ENCODE measurements at places on chromosomes 7 and 10. TPM values are rescaled to one million over a fixed set of nuclear protein-coding genes. Genes with fewer than 3 reads are reported as not detected.

Gene TDRD1
- total RNA-seq = not detected

Gene MCM10
- total RNA-seq = 0.27 TPM

Gene SLC16A12
- total RNA-seq = 1.5 TPM

Gene CHN2
- total RNA-seq = 22.6 TPM

Gene PPP1R3C
- total RNA-seq = 241 TPM

GRCh38 chr7:26198781-26199169 is 1.8 kb downstream of the HNRNPA2B1 start:
- no peaks in the 10 kb centered on the region for H3K27me3 ChIP-seq
- peaks cover 32% of the 10 kb centered on the region for H3K36me3 ChIP-seq
- peak overlapping the region; percentile 100 for H3K27ac ChIP-seq

DNA sequence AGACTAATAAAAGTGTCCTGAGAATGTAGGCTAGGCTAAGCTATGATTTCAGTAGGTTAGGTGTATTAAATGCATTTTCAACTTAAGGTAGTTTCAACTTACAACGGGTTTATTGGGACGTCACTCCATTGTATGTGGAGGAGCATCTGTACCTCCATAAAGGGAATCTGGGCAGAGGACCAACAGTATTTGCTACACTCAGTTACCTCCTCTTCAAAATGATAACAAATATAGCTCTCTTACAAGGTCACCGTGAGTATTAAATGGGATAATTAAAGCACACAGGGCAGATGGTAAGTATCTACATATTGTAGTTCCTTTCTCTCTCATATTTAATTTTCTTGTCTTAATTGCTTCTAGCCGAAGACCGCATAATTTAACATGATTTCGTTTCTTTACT is 59.0 kb upstream of the FGL2 start:
- H3K36me3 ChIP-seq = no peaks in the 10 kb centered on the region
- no peak for DNase-seq
- H3K27ac ChIP-seq = no peak overlapping the region
- no peak overlapping the region for H3K4me3 ChIP-seq
- no peaks in the 10 kb centered on the region for H3K4me1 ChIP-seq

GRCh38 chr10:26199841-26200240 is 16.7 kb upstream of the GAD2 start:
- no peak overlapping the region for H3K4me3 ChIP-seq
- DNase-seq = no peak
- H3K27ac ChIP-seq = no peak overlapping the region
- H3K4me1 ChIP-seq = no peaks in the 10 kb centered on the region

GRCh38 chr10:121639416-121639815 is 41.2 kb upstream of the FGFR2 start:
- no peak overlapping the region for H3K27ac ChIP-seq
- H3K27me3 ChIP-seq = no peaks in the 10 kb centered on the region
- H3K36me3 ChIP-seq = no peaks in the 10 kb centered on the region
- H3K4me3 ChIP-seq = no peak overlapping the region
- DNase-seq = no peak
- H3K4me1 ChIP-seq = no peaks in the 10 kb centered on the region

GRCh38 chr10:93875032-93875358 is 18.8 kb upstream of the SLC35G1 start:
- no peaks in the 10 kb centered on the region for H3K27me3 ChIP-seq
- no peaks in the 10 kb centered on the region for H3K4me1 ChIP-seq
- H3K4me3 ChIP-seq = no peak overlapping the region
- no peak overlapping the region for H3K27ac ChIP-seq

GRCh38 chr10:119320981-119321380 is 113.6 kb downstream of the GRK5 start:
- no peak for DNase-seq
- no peaks in the 10 kb centered on the region for H3K27me3 ChIP-seq
- H3K4me1 ChIP-seq = peaks cover 12% of the 10 kb centered on the region
- no peak overlapping the region for H3K4me3 ChIP-seq
- no peak overlapping the region for H3K27ac ChIP-seq

- H3K36me3 ChIP-seq = no peaks in the 10 kb centered on the region
- H3K27me3 ChIP-seq = no peaks in the 10 kb centered on the region
- peak within 1 kb of the TSS; percentile 83 for H3K27ac ChIP-seq
Measured at GRCh38 chr10:89301721-89302445, at the start of gene IFIT2. TSS of gene IFIT2 (plus strand) at chr10:89302046. CDS start at chr10:89302124, 78 bp downstream.

DNA sequence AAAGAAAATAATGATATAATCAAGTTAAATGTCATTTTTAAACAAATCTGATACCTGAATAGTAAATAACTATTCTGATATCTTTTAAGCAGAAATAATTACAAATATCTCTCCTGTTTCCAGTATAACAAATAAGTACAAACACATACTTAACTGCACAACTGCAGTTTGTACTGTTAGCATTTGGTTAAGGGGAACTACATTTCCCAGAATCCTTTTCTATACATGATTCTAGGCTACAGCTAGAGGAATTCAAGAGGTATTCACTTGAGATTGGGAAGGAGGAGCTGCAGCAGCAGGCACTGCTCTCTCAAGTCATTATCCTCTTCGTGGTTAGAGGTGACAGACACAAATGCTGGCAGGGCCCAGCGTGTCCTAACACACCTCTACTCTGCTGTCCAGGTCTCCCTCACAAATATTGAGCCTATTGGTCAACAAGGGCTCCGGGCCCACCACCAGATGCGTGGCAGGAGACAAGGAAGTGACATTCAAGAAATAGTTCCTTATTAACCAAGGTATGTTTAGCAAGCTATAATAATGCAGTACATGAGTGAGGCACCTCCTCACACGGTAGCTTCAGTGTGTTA is 255.1 kb upstream of the MKLN1 start:
- peaks cover 56% of the 10 kb centered on the region for H3K4me1 ChIP-seq
- DNase-seq = no peak
- peaks cover 6% of the 10 kb centered on the region for H3K36me3 ChIP-seq
- H3K4me3 ChIP-seq = peak overlapping the region; percentile 54
- peak overlapping the region; percentile 79 for H3K27ac ChIP-seq
- no peaks in the 10 kb centered on the region for H3K27me3 ChIP-seq

DNA sequence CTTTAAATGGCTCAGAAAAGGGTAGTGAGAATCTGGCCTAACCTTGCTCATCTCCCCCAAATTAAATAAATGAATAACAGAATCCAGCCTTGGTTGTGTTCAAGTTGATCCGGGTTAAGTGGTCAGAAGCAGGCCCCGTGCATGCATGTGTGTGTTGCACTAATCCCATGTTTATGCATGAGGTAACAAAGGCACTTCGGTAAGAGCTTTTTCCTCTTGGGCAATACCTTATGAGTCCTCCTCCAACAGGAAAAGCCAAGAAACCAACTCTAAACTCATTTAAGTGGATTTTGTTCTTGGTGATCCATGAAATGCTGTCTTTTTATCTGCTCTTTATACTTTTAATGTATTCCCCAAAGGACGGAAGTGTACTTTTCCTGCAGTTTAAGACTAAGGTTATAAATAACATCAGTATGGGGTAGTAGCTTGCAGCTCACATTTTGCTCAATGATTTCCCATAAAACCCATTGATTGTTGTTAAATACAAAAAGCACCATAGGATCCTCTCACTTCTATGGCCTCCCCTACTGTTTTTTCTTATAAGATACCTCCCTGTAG is 104.9 kb upstream of the YAE1 start:
- H3K36me3 ChIP-seq = no peaks in the 10 kb centered on the region
- H3K4me1 ChIP-seq = no peaks in the 10 kb centered on the region
- DNase-seq = no peak
- no peak overlapping the region for H3K4me3 ChIP-seq

DNA sequence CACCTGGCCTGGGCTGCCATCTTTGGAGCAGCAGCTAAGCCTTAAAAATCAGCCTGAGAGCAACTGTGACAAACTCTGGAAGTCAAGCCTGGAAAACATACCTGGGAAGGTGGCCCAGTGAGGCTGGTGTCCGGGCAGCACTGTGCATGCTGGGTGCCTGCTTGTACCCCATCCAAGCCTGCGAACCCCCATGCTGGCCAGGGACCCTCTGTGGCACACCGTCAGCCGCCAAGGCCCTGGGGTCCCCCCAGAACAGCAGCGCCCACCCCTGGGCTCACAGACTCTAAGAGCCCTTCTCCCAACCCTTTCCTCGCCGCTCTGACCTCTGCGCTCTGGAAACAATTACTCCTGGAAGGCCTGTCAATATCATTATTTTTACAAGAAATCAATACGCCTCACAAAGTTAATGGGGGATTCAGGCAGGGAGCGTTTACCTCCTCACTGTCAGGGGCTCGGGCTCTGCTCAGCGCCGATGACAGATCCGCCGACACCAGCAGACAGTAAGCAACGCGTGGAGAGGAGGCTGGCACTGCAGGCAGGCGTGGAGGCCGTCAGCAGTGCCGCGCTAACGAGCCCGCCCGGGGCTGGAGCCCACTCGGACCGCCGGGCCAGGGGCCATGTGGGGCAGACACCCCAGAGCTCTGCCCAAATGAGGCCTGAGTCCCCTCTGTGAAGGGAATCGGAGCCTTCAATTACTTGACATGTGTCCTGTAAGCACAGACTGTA is 54.4 kb downstream of the EBF3 start:
- DNase-seq = no peak
- H3K27ac ChIP-seq = no peak overlapping the region
- H3K27me3 ChIP-seq = no peaks in the 10 kb centered on the region
- H3K36me3 ChIP-seq = no peaks in the 10 kb centered on the region
- no peaks in the 10 kb centered on the region for H3K4me1 ChIP-seq

- H3K4me3 ChIP-seq = no peak overlapping the region
- no peaks in the 10 kb centered on the region for H3K4me1 ChIP-seq
- no peak for DNase-seq
- no peaks in the 10 kb centered on the region for H3K36me3 ChIP-seq
- H3K27me3 ChIP-seq = no peaks in the 10 kb centered on the region
Measured at GRCh38 chr10:55966101-55966500, 395.0 kb downstream of the ZWINT start.

DNA sequence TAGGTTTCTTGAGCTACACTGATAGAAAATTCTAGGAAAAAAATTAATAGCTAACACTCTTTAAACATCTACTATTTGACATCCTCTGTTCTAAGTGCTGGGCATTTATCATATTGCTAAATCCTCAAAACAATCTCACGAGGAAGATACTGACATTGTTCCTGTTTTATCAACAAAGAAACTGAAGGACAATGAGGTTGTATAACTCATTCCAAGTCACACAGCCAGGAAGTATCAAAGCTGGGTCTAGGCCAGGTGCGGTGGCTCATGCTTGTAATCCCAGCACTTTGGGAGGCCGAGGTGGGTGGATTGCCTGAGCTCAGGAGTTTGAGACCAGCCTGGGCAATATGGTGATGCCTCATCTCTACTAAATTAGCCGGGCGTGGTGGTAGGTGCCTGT is 51.6 kb upstream of the IL6 start:
- no peak for DNase-seq
- no peaks in the 10 kb centered on the region for H3K36me3 ChIP-seq
- no peak overlapping the region for H3K27ac ChIP-seq
- H3K4me1 ChIP-seq = no peaks in the 10 kb centered on the region
- H3K4me3 ChIP-seq = no peak overlapping the region
- no peaks in the 10 kb centered on the region for H3K27me3 ChIP-seq

DNA sequence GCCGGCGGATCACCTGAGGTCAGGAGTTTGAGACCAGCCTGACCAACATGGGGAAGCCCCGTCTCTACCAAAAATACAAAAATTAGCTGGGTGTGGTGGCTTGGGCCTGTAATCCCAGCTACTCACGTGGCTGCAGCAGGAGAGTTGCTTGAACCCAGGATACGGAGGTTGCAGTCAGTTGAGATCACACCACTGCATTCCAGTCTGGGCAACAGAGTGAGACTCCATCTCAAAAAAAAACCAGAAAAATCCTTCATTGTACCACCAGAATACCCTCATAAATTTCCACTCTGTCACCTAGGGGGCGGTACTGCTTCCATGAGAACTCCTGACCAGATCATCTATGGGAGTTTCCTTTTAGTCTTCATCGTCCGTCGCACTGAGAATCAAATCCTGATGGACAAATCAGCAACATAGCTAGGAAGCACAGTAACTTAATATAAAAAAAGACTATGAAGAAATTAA is 225.8 kb upstream of the KLF14 start:
- peak overlapping the region; percentile 14 for H3K4me3 ChIP-seq
- H3K4me1 ChIP-seq = peaks cover 46% of the 10 kb centered on the region
- no peak for DNase-seq
- H3K36me3 ChIP-seq = peaks cover 3% of the 10 kb centered on the region
- H3K27ac ChIP-seq = no peak overlapping the region

DNA sequence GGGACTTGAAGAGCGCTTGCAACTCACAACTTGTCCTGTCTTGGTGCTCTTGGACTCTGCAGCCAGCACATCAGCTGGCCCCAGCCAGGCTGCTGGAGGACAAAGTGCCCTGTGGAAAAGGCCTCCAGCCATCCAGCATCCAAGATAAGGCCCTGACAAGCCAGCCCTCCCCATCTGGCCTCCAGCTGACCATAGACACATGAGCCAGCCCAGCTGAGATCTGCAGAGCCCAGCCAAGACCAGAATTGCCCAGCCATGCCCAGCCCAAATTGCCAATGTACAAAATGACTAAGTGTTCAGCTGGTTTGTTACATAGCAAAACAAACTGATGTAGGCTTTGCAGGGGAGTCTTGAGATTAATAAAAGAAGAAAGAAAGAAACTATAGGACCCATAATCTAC is 36.0 kb upstream of the FRMD4A start:
- H3K4me3 ChIP-seq = no peak overlapping the region
- H3K36me3 ChIP-seq = no peaks in the 10 kb centered on the region
- no peak overlapping the region for H3K27ac ChIP-seq
- H3K27me3 ChIP-seq = no peaks in the 10 kb centered on the region
- no peak for DNase-seq

- no peaks in the 10 kb centered on the region for H3K4me1 ChIP-seq
- no peak for DNase-seq
- no peak overlapping the region for H3K27ac ChIP-seq
- no peak overlapping the region for H3K4me3 ChIP-seq
- no peaks in the 10 kb centered on the region for H3K27me3 ChIP-seq
Measured at GRCh38 chr10:49288341-49289065, 10.5 kb upstream of the C10orf71 start.

DNA sequence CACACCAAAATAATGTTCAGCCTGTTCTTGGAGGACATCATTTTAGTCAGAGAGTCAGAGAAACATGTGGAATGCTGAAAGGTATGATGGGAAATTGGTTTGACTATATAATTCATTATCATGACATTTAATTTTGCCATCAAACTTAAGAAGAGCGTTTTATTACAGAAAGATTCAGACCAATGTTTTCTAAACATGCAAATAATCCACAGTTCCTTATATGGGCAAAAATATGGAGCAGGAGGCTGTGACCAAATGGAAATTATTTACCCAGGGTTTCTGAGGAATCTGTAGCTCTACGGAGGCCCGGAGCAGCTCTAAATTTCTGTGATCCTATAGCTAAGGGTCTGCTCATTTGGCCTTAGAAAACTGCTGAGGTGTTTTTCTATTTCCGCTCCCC is 33.2 kb downstream of the LAMB4 start:
- no peak overlapping the region for H3K4me3 ChIP-seq
- peaks cover 2% of the 10 kb centered on the region for H3K4me1 ChIP-seq
- no peak overlapping the region for H3K27ac ChIP-seq
- DNase-seq = no peak
- H3K27me3 ChIP-seq = no peaks in the 10 kb centered on the region
- no peaks in the 10 kb centered on the region for H3K36me3 ChIP-seq

- H3K4me1 ChIP-seq = no peaks in the 10 kb centered on the region
- no peaks in the 10 kb centered on the region for H3K27me3 ChIP-seq
- DNase-seq = no peak
- no peaks in the 10 kb centered on the region for H3K36me3 ChIP-seq
Measured at GRCh38 chr10:6140141-6140841, 51.5 kb downstream of the RBM17 start.

All from thoracic aorta (tissue), 2 donors.